ENCODE measurements at places on chromosomes 13 and 19.

DNA sequence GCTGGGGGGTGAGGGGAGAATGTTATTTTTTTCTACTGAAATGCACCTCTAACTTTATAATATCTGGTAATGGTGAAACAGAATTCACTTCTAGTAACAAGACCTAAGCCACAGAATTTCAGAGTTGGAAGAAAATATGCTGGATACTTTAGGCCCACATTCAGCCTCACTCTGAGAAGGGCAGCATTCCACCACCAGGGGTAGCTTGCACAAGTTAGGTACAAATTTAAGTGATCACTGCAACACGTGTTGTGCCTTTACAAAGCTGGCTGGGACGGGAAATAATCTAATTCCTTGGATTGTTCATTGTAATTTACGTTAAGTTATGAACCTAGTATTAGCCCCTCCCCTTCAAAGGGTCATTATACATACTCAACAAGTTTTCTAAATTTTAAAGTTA lies 192.3 kb downstream of the RGCC start:
- no peak for DNase-seq

DNA sequence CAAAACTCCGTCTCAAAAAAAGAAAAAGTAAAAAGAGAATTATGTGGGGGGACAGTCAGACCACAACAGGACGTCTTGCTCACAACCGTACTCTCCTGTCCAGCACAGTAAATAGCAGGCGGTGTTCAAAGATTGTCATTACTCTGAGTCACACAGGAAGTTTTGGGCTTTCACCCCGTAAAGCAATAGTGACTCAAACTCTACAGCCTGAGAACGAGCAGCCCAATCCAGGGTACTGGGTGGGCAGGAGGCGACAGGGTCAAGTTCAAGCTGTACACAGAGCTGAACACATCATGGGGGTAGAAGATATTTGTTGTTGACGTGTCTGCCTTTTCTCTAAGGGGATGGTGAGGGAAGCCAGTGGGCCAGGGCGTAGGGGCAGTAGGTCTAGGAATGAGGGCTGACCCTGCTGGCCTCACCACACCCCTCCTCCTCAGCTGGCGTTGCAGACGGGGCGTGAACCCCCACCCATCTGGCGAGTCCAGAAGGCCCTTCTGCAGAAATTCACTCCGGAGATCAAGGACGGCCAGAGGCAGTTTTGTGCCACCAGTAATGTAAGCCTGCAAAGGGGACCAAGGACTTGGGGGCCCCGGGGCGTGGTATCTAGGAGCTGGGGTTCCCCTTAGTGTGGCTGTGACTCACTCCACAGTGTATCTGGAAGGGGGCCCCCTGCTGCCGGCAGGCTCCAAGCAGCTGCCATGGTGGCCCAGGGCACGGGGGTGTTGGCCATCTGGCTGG lies 23.3 kb downstream of the PRR12 start:
- peak; percentile 45 for DNase-seq

DNA sequence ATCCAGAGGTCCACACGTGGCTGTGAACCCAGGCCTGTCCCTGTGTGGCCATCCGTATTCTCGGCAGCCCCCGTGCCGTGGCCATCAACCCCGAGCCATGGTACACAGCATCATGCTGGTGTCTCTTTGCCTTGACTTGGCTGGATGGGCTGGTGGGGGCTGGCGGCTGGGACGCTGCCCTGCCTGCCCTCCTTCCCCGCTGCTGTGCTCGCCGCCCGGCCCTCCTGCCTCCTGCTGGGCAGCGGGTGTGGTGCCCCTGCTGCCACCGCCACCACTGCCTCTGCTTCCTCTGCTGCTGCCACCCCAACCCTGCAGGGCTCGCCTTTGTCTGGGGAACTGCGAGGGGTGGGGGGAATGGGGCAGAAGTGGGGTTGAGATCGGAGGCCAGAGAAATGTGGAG lies 19.7 kb upstream of the EHD2 start:
- DNase-seq = no peak

- no peak for DNase-seq
Observed at GRCh38 chr19:44824761-44825160, 15.9 kb downstream of the BCAM start.

GRCh38 chr13:110361365-110361911 lies 54.4 kb downstream of the COL4A2 start:
- no peak for DNase-seq

GRCh38 chr19:23882493-23882892 lies 32.2 kb upstream of the ZNF726 start:
- no peak for DNase-seq

DNA sequence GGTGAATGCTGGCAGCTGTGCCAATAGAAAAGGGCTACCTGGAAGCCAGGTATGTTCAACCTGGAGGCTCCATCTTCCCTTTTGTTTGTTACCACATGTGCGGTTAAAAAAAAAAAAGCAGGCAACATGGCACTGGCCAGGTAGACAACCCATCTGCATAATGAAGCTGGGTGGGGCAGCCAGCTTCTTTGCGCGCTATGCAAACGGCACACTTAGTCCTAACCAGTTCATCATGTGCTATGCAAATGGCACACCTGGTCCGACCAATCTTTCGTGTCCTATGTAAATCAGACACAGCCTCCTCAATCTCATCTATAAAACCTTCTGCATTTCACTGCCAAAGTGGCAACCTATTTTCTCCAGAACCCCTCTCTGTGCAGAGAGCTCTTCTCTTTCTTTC lies 11.3 kb upstream of the IGSF23 start:
- DNase-seq = no peak

GRCh38 chr13:95898256-95898655 lies 154.9 kb downstream of the UGGT2 start:
- no peak for DNase-seq

DNA sequence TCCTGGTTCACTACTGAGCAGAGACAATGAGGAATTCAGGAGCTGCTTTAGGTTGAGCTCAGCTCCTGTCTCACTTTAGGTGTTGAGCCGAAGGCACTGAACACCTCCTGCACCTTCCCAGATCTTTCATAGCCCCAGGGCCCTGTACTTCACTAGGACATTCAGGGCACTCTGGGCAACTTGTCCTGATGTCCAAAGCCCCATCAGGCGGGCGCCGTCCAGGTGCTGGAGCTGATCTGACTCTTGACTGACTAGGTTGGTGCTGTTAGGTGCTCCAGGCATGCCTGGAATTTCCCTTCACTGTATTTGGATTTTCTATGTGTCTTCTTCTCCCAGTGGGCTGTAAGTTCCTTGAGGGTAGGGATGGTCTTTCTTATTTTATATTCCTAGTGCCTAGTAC lies 48.4 kb upstream of the CNMD start:
- DNase-seq = no peak

DNA sequence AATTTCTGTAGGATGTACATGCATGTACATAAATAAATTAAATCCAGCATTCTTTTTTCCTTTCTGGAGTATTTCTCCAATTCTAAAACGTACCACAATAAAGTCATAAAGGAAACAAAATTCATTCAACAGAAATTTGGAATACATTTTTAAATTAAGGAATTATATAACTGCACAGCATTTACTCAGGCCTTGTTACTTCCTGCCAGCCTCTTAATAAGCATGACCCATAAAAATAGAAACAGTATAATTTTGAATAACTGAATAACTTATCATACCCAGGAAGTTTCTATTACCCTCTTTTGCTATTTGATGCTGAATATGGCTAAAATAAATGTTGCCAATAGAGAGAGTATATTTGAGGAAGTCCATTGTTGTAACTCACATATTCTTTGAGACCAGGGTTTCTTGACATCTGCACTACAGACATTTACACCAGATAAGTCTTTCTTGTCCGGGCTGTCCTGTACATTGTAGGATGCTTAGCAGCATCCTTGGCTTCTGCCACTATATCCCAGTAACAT lies 178.2 kb downstream of the KLF12 start:
- no peak for DNase-seq

GRCh38 chr13:32639502-32640105 lies 53.4 kb downstream of the PDS5B start:
- no peak for DNase-seq

Measured in T1000 (cell line).